ENCODE measurements at places on chromosomes 7 and 10. TPM values are rescaled to one million over a fixed set of nuclear protein-coding genes. Genes with fewer than 3 reads are reported as not detected.
A peak's percentile ranks its signal among the peaks of the same experiment; 100 is the strongest.

- no peaks in the 10 kb centered on the region for H3K36me3 ChIP-seq
- H3K27ac ChIP-seq, result no peak overlapping the region
- no peak overlapping the region for H3K4me3 ChIP-seq
- no peak for DNase-seq
Observed at GRCh38 chr7:132739271-132739955, 163.1 kb upstream of the PLXNA4 start.

GRCh38 chr7:101743995-101744360 is 73.4 kb upstream of the CUX1 start:
- DNase-seq, result no peak
- H3K27me3 ChIP-seq, result no peaks in the 10 kb centered on the region
- H3K4me3 ChIP-seq, result no peak overlapping the region
- no peak overlapping the region for H3K27ac ChIP-seq
- no peaks in the 10 kb centered on the region for H3K4me1 ChIP-seq

The PLEKHS1 gene
- total RNA-seq, result 9.0 TPM

DNA sequence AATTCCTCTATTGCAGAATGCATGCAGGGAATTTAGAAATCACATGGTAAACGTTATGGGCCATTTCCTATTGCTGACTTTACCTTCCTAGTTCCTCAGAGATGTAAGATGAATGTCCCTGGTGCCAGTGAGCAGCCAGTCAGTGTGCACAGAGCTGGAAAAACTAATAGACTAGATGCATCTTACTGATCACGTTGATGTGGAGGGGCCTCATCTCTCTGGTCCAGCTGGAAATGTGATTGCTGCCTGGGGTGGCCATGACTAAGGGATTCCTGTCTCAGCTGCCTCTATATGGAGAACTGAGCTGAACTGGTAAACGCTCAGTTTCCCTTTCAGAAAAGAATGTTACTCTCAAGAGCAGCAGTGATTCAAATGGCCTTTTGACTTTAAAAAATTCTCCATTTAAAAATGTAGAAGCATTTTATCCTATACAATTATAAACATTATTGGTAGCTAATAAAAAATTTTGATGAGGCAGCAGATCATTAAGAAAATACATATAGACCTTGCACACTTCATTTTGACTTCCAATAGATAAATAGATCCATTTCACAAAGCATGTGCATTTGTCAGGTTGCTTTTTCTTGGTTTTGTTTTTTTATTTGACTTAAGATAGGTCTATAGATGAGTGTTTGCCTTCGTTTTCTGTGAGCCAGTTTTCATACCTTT is 80.5 kb upstream of the INSYN2A start:
- H3K27me3 ChIP-seq, result no peaks in the 10 kb centered on the region
- H3K4me3 ChIP-seq, result no peak overlapping the region
- no peak overlapping the region for H3K27ac ChIP-seq
- no peak for DNase-seq

The CLRN3 gene
- not detected for total RNA-seq

DNA sequence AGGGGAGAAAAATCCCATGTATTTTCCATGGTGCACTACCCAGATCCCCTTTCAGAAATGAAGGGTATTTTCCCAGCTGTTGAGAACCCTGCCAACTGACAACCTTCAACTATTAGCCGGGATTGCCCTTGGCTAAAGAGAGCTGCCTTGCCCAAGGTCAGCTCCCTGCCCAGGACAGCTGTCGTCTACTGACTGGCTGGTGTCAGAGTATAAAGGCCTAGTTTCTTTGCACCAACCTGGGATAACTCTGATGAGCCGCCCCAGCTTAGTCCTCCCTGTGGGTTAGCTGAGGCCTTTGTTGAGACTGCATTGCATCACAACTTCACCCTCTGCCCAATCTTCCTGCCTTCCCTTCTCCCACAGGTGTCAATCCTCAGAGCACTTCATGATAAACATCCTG is 147.2 kb upstream of the RHEB start:
- no peak for DNase-seq
- H3K4me1 ChIP-seq, result no peaks in the 10 kb centered on the region
- H3K27ac ChIP-seq, result no peak overlapping the region

DNA sequence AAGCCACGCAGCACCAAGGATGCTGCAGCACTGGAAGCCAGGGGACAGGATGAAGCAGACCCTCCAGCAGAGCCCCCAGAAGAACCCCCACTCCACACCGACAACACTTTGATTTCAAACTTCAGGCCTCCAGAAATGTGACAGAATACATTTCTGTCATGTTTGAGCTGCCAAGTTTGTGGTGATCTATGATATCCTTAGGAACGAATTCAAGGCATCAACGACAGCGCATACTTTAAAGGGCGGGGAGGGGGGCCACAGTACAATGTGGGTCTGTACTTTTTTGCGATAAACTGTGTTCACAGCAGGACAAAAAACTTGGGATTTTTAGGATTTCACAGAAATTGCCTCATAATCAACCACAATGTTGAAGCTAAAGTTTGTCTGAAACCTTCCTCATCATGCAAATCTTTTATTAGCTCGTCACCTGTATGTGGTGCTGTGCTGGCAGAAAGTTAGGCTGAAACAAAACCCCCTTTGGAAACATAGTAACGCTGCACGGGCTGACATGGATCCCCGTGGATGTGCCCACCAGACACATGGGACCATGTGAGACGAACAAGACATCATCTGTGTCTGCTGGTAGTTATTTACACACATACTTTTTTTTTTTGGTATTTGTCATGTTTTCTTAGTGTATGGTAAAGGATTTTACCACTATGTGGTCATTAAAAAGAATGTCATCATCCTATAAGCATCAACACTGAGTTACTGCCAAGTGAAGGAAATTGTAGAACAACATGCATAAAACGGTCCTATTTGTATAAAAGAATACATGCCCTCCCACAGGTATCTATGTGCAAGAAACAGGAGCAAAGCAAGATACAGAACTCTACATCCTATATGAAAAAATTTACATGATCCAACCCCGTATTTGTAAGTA is 113.3 kb upstream of the AFAP1L2 start:
- no peaks in the 10 kb centered on the region for H3K36me3 ChIP-seq
- no peak overlapping the region for H3K27ac ChIP-seq
- no peak overlapping the region for H3K4me3 ChIP-seq
- no peak for DNase-seq
- no peaks in the 10 kb centered on the region for H3K27me3 ChIP-seq

- H3K36me3 ChIP-seq, result no peaks in the 10 kb centered on the region
- H3K4me1 ChIP-seq, result no peaks in the 10 kb centered on the region
- H3K27me3 ChIP-seq, result no peaks in the 10 kb centered on the region
- no peak overlapping the region for H3K27ac ChIP-seq
Observed at GRCh38 chr7:128381161-128381821, 19.8 kb upstream of the PRRT4 start.

- H3K27ac ChIP-seq, result no peak overlapping the region
- H3K4me3 ChIP-seq, result no peak overlapping the region
- no peaks in the 10 kb centered on the region for H3K36me3 ChIP-seq
- no peaks in the 10 kb centered on the region for H3K4me1 ChIP-seq
- no peak for DNase-seq
- no peaks in the 10 kb centered on the region for H3K27me3 ChIP-seq
Observed at GRCh38 chr7:100367251-100367620, 6.1 kb upstream of the PILRA start.

DNA sequence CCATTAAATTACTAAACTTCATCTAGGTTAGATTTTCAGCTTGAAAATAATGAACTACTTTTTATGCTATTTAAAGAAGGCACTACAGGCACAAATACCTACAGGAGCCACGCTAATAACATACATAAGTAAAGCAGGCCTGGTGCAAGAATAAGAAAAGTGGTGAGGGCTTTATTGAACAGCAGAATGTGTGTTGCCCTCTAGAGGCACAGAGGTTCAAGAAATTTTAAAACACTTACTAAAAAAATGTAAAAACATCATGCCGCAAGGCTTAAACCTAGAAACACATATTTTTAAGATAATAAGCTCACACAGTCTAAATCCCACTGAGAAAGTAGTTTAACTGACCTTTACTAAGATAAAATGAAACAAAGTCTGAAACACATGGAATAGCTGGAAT is 20.3 kb downstream of the CACUL1 start:
- H3K27me3 ChIP-seq, result no peaks in the 10 kb centered on the region
- no peak for DNase-seq
- no peaks in the 10 kb centered on the region for H3K36me3 ChIP-seq
- H3K4me3 ChIP-seq, result no peak overlapping the region
- H3K27ac ChIP-seq, result no peak overlapping the region

DNA sequence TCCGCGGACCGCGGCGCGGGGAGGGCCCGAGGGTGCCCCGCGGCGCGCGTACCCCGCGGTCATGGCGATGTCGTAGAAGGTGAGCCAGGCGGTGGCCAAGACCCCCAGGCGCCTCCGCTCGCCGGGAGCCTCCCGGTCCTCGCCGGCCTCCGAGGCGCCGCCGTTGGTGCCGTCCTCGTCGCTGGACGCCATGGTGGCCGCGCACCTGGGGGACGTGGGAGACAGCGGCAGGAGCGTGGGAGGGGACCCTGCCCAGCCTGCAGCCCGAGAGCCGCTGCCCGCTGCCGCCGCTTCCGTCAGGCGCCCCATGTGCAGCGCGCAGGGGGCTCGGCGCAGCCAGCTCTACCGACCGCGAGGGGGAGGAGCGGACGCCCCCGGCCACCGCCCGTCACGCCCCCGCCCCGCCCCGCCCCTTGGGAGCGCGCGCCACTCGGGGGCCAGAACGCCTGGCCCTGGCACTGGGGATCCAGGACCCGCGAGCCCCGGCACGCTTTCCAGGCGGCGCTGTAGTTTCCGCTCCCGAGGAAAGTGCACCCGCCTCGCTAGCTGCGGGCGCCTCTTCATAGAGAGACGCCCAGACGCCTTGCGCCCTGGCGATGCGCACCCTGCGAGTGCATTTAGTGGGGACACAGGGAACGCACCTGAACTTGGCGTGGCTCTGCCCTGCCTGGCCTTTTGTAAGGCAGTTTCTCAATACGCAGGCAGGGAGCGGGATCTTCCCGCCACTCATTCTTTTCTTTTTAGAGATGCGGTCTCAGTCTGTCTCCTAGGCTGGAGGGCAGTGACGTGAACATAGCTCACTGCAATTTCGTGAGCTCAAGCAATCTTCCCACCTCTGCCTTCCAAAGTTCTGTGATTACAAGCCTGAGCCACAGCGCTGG is at the start of gene HACD1:
HACD1 (minus strand) TSS at position 344 of the 881 bp plus-strand sequence; CDS start at position 309, 35 bp downstream.
- H3K36me3 ChIP-seq, result no peaks in the 10 kb centered on the region
- no peaks in the 10 kb centered on the region for H3K27me3 ChIP-seq
- peak within 1 kb of the TSS; percentile 86 for H3K4me3 ChIP-seq
- peak; percentile 67 for DNase-seq
- peak within 1 kb of the TSS; percentile 90 for H3K27ac ChIP-seq
- no peaks in the 10 kb centered on the region for H3K4me1 ChIP-seq

The FRMD4A gene
- total RNA-seq, result 53.2 TPM

- H3K27me3 ChIP-seq, result no peaks in the 10 kb centered on the region
- H3K27ac ChIP-seq, result no peak overlapping the region
- DNase-seq, result no peak
- H3K4me3 ChIP-seq, result no peak overlapping the region
- H3K36me3 ChIP-seq, result no peaks in the 10 kb centered on the region
Observed at GRCh38 chr7:92684274-92684673, 94.1 kb upstream of the FAM133B start.

The TMEM270 gene
- not detected for total RNA-seq

The H2BK1 gene
- total RNA-seq, result 3.0 TPM

The TACC2 gene
- total RNA-seq, result 140 TPM

The SKIDA1 gene
- total RNA-seq, result 1.5 TPM

- no peaks in the 10 kb centered on the region for H3K4me1 ChIP-seq
- no peak for DNase-seq
- H3K4me3 ChIP-seq, result no peak overlapping the region
- no peaks in the 10 kb centered on the region for H3K36me3 ChIP-seq
- H3K27me3 ChIP-seq, result no peaks in the 10 kb centered on the region
Observed at GRCh38 chr10:58400609-58401008, 15.4 kb downstream of the TFAM start.

- H3K27me3 ChIP-seq, result no peaks in the 10 kb centered on the region
- no peak for DNase-seq
- no peaks in the 10 kb centered on the region for H3K36me3 ChIP-seq
Observed at GRCh38 chr10:126196281-126196680, 192.0 kb downstream of the ADAM12 start.

DNA sequence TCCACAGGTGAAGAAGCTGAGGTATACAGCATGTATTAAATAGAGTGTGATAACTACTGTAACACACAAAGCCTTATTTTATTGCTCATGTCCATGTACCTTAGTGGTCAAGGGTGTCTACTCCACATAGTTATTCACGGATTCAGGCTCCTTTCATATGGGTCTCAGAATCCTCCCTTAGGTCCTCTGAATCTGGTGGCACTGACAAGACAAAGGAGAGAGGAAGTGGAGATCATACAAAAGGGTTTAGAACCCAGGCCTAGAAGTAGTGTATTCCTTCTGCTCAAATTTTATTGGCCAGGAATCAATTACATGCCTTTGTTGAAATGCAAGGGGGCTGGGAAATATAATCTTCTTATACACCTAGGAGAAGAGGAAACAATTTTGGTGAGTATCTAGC is 164.6 kb downstream of the PTEN start:
- H3K4me1 ChIP-seq, result no peaks in the 10 kb centered on the region
- no peaks in the 10 kb centered on the region for H3K36me3 ChIP-seq
- no peaks in the 10 kb centered on the region for H3K27me3 ChIP-seq
- H3K27ac ChIP-seq, result no peak overlapping the region
- H3K4me3 ChIP-seq, result no peak overlapping the region

DNA sequence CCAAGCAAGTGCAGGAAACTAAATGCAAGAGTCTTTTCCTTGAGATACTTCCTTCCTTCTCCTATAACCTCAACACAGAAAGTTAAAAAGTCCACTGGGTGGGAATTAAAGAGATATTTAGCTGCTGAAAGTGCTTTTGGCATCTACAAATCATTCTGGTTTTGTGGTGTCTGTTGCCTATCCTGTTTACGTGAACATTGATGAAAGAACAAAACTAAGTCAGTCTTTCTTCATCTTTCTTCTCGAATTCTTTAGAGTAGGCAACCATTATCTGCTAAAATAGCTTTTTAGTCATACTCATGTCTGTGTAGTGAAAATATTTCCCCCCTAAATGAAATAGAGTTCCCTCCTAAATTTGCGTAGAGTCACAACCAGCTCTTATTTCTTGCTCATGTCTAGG is 838.6 kb downstream of the GATA3 start:
- H3K27me3 ChIP-seq, result no peaks in the 10 kb centered on the region
- H3K4me3 ChIP-seq, result no peak overlapping the region
- H3K4me1 ChIP-seq, result no peaks in the 10 kb centered on the region
- H3K36me3 ChIP-seq, result no peaks in the 10 kb centered on the region

The C7orf33 gene
- total RNA-seq, result not detected

GRCh38 chr10:110750931-110751330 is 106.8 kb downstream of the RBM20 start:
- H3K36me3 ChIP-seq, result no peaks in the 10 kb centered on the region
- no peak overlapping the region for H3K27ac ChIP-seq
- H3K4me1 ChIP-seq, result no peaks in the 10 kb centered on the region
- no peaks in the 10 kb centered on the region for H3K27me3 ChIP-seq
- no peak overlapping the region for H3K4me3 ChIP-seq
- DNase-seq, result no peak

GRCh38 chr7:8082762-8083161 is 114.2 kb downstream of the GLCCI1 start:
- H3K36me3 ChIP-seq, result no peaks in the 10 kb centered on the region
- H3K4me1 ChIP-seq, result no peaks in the 10 kb centered on the region
- no peak for DNase-seq
- H3K27ac ChIP-seq, result no peak overlapping the region
- no peaks in the 10 kb centered on the region for H3K27me3 ChIP-seq
